ENCODE measurements at places on chromosomes 3 and 15. TPM values are rescaled to one million over a fixed set of nuclear protein-coding genes. Genes with fewer than 3 reads are reported as not detected.
A peak's percentile ranks its signal among the peaks of the same experiment; 100 is the strongest.

Gene RPL14
- 272 TPM for total RNA-seq

- H3K4me3 ChIP-seq = peak overlapping the region; percentile 60
- peak overlapping the region; percentile 92 for H3K27ac ChIP-seq
- H3K27me3 ChIP-seq = no peaks in the 10 kb centered on the region
- no peaks in the 10 kb centered on the region for H3K36me3 ChIP-seq
- peak; percentile 52 for DNase-seq
Measured at GRCh38 chr3:159765030-159765859, 223.4 kb upstream of the IL12A start.

DNA sequence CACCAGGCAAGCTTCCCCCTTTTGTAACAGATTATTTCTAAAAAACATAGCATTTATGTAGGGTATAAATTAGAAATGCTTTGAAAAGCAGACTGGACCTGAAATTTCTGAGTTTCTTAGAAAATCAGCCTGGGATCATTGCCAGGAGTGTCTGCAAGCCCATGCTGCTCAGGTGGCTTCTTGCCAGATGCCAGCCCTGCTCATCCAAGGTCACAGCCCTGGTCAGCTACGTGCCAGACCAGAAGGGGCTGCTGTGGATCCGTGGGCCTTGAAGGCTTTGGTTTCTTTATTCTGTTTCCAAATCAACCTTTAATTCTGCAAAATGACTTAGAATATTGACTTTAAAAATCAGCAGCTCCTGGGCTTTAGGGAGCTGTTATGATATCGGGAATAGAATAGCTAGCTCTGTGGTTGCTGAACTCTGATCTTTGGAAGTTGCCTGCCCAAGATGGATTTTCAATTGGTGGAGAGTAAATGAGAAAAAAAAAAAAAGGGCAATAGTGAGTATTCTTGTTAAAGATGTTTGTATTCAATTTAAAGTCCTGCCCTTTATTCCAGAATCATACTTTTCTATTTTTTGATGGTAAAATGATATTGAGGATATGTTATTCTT is 370.1 kb upstream of the ONECUT1 start:
- H3K27me3 ChIP-seq = no peaks in the 10 kb centered on the region
- H3K4me1 ChIP-seq = no peaks in the 10 kb centered on the region
- H3K36me3 ChIP-seq = no peaks in the 10 kb centered on the region

DNA sequence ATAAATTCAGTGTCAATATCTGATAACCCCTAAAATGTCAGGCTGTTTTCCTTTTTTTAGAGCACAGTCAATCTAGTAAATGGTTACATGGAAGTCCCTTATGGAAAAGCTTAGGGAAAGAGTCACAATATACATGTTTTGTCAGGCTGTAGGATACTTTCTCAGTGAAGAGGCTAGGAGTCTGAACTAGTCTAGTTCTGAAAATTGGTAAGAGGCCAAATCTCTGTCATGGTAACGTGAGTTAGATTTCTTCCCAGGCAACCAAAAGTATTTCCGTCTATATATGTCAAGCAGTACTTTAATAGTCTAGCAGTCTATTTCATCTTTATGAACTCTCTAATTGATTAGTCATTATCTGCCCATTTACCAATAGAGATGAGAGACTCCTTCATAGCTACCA is 215.9 kb upstream of the LRRC3B start:
- H3K36me3 ChIP-seq = no peaks in the 10 kb centered on the region
- no peak overlapping the region for H3K27ac ChIP-seq
- no peak for DNase-seq
- no peak overlapping the region for H3K4me3 ChIP-seq

DNA sequence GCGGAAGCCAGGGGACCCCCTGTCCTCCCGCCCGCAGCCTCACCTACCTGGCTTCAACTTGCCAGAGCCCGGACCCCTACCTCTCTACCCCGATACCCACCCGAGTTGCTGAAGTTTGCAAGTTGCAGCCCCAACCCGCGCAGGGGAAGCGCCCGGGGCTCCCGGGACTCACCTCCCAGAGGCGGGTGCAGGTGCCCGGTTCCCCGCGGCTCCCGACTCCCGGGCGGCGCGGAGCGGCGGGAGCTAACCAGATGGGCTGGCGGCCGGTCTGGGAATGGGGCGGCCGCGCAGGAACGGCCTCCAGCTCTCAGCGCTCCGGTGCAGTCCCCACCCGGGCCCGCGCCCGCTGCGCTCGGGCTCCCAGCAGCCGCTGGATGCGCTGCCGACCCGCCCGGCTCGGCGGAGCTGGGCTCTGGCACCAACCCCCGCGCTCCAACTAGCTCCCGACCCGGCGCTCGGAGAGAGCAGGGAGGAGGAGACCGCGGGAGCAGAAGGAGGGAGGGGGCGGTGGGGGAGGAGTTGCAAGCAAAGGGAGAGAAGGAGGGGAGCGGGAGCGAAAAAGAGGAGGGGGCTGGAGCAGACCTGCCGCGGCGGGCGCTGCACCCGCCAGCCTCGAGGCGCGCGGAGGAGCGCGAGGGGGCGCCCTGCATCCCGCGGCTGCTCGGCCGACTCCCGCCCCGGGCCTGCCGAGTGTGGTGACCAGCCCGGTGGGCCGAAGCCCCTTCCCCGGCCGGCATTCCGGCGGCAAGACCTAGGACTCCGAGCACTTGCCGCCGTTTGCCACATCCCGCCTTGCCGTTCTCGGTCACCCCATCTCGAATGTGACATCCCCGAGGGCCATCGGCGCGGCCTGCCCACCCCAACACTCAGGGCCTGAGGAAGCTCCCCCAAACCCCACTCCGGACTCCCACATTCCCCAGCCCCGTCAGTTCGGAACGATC is at the start of gene SEMA5B:
SEMA5B (minus strand) TSS at position 472 of the 941 bp plus-strand sequence. CDS start 66,500 bp downstream, outside the sequence.
- H3K27me3 ChIP-seq = peaks cover 4% of the 10 kb centered on the region
- H3K4me3 ChIP-seq = peak within 1 kb of the TSS; percentile 19

GRCh38 chr3:195956577-195956976 is 48.2 kb upstream of the TNK2 start:
- H3K4me1 ChIP-seq = no peaks in the 10 kb centered on the region
- no peaks in the 10 kb centered on the region for H3K27me3 ChIP-seq
- no peak overlapping the region for H3K4me3 ChIP-seq

DNA sequence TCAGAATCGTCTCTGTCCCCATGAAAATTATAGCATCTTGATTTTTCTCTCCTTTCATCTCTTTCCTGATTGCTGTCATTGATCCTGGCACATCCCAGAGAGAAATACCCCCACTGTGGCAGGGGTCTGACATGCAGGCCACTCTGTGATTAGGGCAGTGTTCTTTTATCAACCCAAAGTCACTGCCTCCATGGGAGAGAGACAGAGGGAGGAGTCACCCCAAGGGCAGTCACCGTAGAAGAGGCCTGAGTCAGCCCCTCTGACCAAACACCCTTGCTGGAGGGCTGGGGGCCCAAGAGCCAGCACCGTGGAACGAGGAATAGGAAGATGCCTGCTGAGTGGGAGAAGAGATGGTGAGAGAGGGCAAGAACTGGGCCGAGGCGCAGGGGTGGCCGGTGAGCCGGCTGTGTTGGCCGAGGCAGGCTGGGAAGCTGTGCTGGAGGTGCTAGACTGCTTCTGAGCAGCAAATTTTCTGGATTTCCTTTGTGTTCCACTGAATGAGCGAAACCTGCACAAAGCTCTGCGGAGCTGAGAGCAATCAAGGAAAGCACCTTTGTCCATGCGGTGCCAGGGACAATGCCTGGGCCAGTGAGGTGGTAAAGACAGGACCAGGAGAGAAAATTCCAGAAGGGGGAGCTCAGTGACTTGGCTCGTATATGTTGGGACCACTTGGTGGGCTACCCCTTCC is 103.8 kb downstream of the ADCY5 start:
- no peaks in the 10 kb centered on the region for H3K4me1 ChIP-seq
- DNase-seq = no peak
- no peak overlapping the region for H3K27ac ChIP-seq
- H3K27me3 ChIP-seq = no peaks in the 10 kb centered on the region
- no peaks in the 10 kb centered on the region for H3K36me3 ChIP-seq

DNA sequence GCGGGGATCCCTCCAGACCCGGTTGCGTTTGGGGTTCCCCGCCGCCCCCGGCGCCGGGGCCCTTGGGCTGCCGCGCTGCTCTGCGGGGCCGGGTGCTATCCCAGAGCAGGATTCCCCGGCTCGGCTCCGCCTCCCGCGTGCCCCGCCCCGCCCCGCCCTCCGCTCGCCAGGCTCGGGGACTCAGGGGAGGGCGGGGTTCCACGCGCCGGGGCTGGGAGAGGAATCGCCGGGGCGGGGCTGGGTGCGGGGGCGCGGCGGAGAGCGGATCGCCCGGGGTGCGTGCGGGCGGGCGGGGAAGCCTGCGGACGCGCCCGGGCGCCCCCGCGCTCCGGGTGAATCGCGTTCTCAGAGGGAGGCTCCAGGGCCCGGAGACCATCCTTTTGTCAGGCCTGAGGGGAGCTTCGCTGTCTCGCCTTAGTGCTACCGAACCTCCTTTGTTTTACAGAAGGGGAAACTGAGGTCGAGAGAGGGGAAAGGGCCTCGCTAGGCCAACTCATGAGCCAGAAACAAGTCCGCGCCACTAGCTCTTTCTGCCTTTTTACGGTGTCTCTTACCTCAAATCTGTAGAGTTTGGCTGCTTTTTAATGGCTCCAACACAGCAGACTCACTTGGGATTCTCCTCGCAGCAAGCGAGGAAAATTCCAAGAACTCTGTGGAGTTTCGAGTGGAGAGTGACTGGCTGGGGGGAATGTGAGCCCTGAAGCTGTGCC is at the start of gene TMEM158:
TMEM158 (minus strand) TSS at position 82 of the 710 bp plus-strand sequence. CDS start 260 bp downstream, outside the sequence.
- no peaks in the 10 kb centered on the region for H3K36me3 ChIP-seq
- peak; percentile 72 for DNase-seq
- H3K4me1 ChIP-seq = peaks cover 5% of the 10 kb centered on the region
- H3K4me3 ChIP-seq = peak within 1 kb of the TSS; percentile 43

DNA sequence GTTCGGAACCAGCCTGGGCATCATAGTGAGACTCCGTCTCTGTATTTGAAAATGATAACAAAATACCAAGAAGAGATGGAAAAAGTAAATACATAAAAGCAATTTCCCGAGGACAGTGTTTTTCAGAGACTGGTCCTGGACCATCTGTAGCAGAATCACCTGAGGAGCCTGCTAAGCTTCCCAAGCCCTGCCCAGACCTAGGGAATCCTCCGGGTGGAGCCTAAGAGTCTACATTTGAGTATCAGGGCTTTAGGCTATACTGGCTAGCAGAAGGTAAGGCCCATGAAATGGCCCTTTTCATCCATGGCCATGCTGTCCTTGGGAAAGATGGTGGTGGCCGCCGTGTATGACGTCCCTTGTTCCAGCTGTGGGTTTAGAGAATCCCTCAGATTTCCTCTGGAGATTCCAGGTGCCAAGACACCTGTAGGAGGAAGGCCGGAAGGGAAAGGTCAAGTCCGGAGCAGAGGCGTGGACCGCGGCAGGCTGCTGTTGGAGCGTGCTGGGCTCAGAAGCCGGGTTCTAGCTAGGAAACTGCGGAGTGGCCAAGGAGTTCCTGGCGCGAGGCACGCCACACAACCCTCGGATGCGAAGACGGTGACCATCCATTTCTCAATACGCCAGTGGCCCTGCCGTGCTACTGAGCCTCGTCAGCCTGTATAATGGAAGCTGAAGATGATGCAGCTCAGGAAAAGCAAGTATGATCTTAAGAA is 50.9 kb downstream of the TMEM44 start:
- no peaks in the 10 kb centered on the region for H3K36me3 ChIP-seq
- no peak for DNase-seq
- no peak overlapping the region for H3K4me3 ChIP-seq

GRCh38 chr15:49036650-49037545 is 9.3 kb downstream of the SECISBP2L start:
- no peak overlapping the region for H3K4me3 ChIP-seq
- no peaks in the 10 kb centered on the region for H3K36me3 ChIP-seq
- H3K27me3 ChIP-seq = no peaks in the 10 kb centered on the region
- H3K4me1 ChIP-seq = peaks cover 9% of the 10 kb centered on the region

DNA sequence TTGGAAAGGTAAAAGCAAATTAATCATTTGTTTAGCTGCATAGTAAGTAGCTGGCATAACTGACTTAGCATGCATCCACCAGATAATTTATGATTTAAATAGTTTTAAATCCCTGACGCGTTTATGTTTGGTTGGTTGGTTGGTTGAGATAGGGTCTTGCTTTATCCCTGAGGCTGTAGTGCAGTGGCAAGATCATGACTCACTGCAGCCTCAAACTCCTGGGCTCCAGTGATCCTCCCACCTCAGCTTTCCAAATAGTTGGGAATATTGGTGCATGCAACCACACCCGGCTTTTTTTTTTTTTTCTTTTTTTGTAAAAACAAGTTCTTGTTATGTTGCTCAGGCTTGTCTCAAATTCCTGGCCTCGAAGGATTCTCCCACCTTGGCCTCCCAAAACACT is 263.4 kb downstream of the MCTP2 start:
- no peaks in the 10 kb centered on the region for H3K27me3 ChIP-seq
- H3K4me3 ChIP-seq = no peak overlapping the region
- no peaks in the 10 kb centered on the region for H3K4me1 ChIP-seq
- DNase-seq = no peak

Gene IGSF10
- 6.6 TPM for total RNA-seq

Gene IL16
- 10.1 TPM for total RNA-seq

GRCh38 chr15:36370051-36370730 is 209.2 kb upstream of the CDIN1 start:
- H3K36me3 ChIP-seq = no peaks in the 10 kb centered on the region
- DNase-seq = no peak
- no peak overlapping the region for H3K27ac ChIP-seq
- no peak overlapping the region for H3K4me3 ChIP-seq

DNA sequence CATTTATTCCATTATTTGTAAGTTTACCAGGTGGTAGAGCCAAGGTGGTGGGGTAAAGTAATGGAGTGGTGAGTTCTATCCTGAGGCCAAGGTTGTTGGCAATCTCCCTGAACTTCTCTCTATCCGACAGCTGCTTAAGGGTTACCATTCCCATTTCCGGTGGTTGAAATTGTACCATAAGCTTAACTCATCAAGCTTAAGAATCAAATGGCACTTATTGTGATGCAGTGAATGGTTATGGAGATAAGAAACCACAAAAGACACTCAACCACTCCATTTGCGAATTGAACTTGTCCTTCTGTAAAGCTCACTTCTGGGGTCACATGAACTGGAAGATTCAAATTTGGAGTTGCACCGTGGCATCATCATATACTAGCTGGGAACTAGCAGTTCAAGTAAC is 287.4 kb upstream of the SLCO3A1 start:
- H3K27ac ChIP-seq = no peak overlapping the region
- no peak overlapping the region for H3K4me3 ChIP-seq
- no peak for DNase-seq
- no peaks in the 10 kb centered on the region for H3K27me3 ChIP-seq
- H3K36me3 ChIP-seq = no peaks in the 10 kb centered on the region

DNA sequence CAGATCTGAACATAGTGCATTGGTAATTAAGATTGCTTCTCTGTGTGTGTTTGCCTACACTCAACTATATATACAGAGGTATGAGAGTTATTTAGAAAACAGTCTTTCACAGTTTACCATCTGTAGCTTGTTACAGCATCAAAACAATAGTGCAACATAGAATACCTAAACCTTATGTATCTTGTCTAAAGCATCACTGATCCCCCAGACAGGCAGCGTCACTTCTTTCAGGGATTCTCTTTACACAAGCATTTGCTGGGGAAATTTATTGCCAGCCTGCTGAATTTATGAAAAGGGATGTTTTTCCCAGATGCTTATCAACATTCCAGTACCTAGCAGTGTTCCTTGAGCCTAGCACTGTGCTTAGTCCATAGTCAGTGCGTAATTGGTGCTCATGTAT is 195.8 kb upstream of the COL8A1 start:
- DNase-seq = no peak
- H3K27me3 ChIP-seq = no peaks in the 10 kb centered on the region
- H3K36me3 ChIP-seq = no peaks in the 10 kb centered on the region
- H3K27ac ChIP-seq = no peak overlapping the region
- no peak overlapping the region for H3K4me3 ChIP-seq

Measured in thyroid gland (tissue), 4 donors.